ENCODE measurements at places on chromosomes 1 and 21.
A peak's percentile ranks its signal among the peaks of the same experiment; 100 is the strongest.

GRCh38 chr1:59218521-59219236 lies 78.2 kb upstream of the FGGY start:
- H3K27me3 ChIP-seq, result no peaks in the 10 kb centered on the region
- DNase-seq, result no peak
- H3K36me3 ChIP-seq, result no peaks in the 10 kb centered on the region

- no peaks in the 10 kb centered on the region for H3K27me3 ChIP-seq
- no peaks in the 10 kb centered on the region for H3K4me1 ChIP-seq
- no peak overlapping the region for H3K4me3 ChIP-seq
- no peak for DNase-seq
- no peaks in the 10 kb centered on the region for H3K36me3 ChIP-seq
- H3K27ac ChIP-seq, result no peak overlapping the region
Observed at GRCh38 chr1:232468249-232468648, 161.7 kb downstream of the SIPA1L2 start.

GRCh38 chr1:67536957-67537666 lies 106.9 kb upstream of the SERBP1 start:
- H3K4me1 ChIP-seq, result no peaks in the 10 kb centered on the region
- H3K27me3 ChIP-seq, result no peaks in the 10 kb centered on the region
- no peaks in the 10 kb centered on the region for H3K36me3 ChIP-seq
- no peak overlapping the region for H3K27ac ChIP-seq
- no peak for DNase-seq

DNA sequence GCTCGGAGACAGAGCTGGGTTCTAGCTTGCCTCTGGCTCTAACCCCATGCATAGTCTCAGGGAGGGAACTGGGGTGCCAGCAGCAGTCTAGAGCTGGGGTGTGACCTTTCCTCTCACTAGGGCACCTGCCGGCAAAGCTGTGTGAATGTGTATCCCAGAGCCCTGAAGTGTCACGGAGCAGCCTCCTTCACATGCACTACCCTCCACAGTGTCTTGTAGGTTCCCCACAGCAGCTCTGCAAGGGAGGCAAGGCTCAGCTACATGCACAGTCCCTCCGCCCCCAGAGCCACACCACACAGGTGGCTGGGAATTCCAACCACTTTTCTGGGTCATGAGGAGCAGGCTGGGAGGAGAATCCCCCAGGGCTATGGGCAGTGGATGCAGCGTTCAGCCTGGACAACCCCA lies 7.7 kb upstream of the HPCA start:
- H3K4me3 ChIP-seq, result no peak overlapping the region
- peaks cover 4% of the 10 kb centered on the region for H3K4me1 ChIP-seq
- H3K36me3 ChIP-seq, result no peaks in the 10 kb centered on the region
- no peak overlapping the region for H3K27ac ChIP-seq
- DNase-seq, result no peak

- DNase-seq, result no peak
- H3K27ac ChIP-seq, result no peak overlapping the region
- no peaks in the 10 kb centered on the region for H3K27me3 ChIP-seq
- H3K4me1 ChIP-seq, result no peaks in the 10 kb centered on the region
- no peak overlapping the region for H3K4me3 ChIP-seq
Observed at GRCh38 chr1:119038363-119038762, 50.2 kb upstream of the TBX15 start.

- no peaks in the 10 kb centered on the region for H3K4me1 ChIP-seq
- DNase-seq, result no peak
- H3K27ac ChIP-seq, result no peak overlapping the region
- H3K4me3 ChIP-seq, result no peak overlapping the region
Observed at GRCh38 chr1:181479137-181479745, 4.1 kb upstream of the CACNA1E start.

DNA sequence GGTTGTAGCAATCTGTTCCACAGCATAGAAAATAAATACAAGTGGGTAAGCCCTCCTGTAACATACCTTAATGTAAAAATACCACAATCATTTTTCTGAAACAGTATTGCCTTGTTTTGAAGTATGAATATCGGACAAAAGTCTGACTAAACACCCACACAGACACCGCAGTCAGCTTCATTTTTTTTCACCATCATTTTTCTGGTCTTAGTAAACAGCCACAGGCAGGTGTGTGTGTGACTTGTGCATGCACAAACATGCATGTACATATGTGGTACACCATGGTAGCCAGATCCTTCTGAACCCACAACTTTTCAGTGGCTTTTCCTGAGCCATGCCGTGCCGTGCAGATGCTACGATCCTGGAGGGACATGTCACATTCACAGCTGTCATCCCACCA lies 261.7 kb downstream of the PCP4 start:
- no peak overlapping the region for H3K27ac ChIP-seq
- no peaks in the 10 kb centered on the region for H3K27me3 ChIP-seq
- H3K36me3 ChIP-seq, result no peaks in the 10 kb centered on the region
- DNase-seq, result no peak

DNA sequence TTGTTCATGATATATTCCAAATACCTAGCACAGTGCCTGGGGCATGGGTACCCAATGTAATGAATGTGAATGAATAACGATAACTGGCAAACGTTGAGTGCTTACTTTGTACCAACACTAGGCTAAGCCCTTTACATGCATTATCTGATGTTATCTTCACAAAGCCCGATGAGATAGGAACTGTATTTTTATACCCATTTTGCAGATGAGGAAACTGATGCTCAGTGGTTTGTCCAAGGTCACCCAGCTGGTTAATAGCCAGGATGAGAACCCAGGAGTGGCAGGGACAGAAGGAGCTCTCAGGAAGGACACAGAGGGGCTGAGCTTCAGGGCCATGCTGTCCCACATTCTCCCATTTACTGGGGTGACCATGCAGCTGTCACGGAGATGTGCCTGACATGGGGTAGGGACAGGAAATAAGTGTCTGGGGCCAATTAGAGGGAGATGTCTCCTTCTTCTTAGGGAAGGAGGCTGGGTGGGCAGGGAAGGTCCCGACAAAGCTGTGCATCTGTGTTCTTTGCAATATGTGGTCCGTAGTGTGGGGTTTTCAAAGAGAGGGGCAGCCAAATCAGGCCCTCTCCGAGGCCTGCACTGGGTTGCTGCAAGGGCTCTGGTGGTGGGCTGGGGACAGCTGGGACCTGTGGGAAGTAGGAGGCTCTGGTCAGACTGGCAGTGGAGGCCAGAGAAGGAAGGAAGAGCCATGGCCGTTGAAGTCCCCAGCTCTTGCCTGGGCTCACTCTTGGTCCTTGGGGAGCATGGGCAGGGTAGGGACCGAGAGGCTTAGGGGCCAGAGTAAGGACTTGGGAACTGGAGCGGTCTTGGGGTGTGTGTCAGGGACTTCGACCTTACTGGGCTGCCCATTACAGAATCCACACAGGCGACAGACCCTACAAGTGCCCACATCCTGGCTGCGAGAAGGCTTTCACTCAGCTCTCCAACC lies 26.6 kb downstream of the A3GALT2 start:
- no peak overlapping the region for H3K4me3 ChIP-seq
- H3K27me3 ChIP-seq, result no peaks in the 10 kb centered on the region
- DNase-seq, result no peak

DNA sequence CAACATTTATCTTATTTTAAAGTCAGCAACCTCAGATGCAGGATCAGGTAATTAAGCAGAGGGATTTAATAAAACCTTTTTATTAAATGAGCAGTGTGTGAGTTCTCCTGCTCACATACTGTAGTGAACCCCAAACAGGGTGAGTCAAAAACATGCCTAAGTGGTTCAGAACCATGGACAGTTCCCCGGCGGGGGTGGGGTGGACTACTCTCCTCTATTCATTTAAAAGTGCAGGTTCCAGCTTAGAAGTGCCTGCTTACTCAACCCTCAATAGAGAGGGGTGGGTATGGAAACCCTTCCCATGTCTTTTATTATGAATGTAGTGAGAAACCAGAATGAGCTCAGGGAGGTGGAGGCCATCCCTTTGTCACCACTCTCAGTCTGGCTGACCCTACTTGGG lies 397.9 kb downstream of the HHAT start:
- H3K27ac ChIP-seq, result no peak overlapping the region
- H3K27me3 ChIP-seq, result no peaks in the 10 kb centered on the region
- DNase-seq, result peak; percentile 18
- H3K36me3 ChIP-seq, result no peaks in the 10 kb centered on the region

GRCh38 chr1:3174487-3175247 lies 105.7 kb downstream of the PRDM16 start:
- no peaks in the 10 kb centered on the region for H3K36me3 ChIP-seq
- H3K4me1 ChIP-seq, result peaks cover 8% of the 10 kb centered on the region
- no peak overlapping the region for H3K4me3 ChIP-seq
- peaks cover 25% of the 10 kb centered on the region for H3K27me3 ChIP-seq

DNA sequence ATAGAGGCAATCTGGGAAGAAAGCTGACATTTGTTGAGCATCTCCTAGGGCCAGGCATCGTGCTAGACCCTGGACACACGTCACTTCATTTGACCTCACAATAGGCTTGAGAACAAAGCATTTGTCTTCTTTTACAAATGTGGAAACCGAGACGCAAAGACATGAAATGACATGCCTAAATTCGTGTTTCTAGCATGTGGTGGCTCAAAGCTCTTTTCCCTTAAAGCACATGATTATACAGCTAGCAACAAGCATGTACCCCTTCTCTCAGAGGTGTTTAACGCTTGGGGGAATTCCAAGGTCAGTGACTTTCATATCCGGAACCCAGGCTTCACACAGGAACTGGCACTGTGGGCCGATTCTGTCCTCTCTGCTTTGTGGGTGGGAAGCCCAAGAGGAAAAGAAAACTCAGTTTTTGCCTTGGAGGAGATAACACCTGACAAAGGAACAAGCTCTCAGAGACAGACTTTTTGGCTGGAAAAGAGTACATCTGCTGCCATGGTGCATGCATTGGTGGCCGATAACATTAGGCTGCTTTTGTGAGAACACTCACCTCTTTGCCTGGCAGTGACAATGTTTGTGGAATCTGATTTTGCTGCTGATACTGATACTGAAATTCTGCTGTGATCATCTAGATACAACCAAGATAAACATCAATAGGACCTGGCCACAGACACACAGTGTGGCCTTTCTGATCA lies 15.4 kb upstream of the CD2 start:
- no peak overlapping the region for H3K4me3 ChIP-seq
- no peaks in the 10 kb centered on the region for H3K27me3 ChIP-seq
- H3K36me3 ChIP-seq, result no peaks in the 10 kb centered on the region
- H3K27ac ChIP-seq, result peak overlapping the region; percentile 92

DNA sequence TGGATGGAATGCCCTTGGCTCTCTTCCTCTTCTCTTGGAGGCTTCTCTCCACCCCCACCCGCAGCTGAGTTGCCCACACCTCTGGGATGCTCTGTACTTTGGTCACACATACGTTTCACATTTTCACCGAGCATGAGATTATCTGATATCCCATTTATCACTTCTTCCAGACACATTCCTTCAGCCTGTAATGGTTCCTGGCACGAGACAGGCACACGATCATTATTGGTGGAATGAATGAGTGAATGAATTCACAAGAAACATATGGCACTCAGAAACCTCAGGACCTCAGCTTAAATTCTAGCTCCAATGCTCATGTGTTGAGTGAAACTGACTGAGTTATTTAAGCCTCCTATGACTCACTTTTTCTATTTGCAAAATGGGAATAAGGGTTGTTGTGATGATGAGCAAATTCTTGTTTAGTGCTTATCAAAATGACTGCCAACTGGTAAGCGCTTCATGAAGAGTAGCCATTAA lies 242.7 kb upstream of the JUN start:
- H3K27ac ChIP-seq, result no peak overlapping the region
- no peak overlapping the region for H3K4me3 ChIP-seq
- H3K36me3 ChIP-seq, result no peaks in the 10 kb centered on the region
- no peak for DNase-seq

GRCh38 chr1:111504097-111504496 lies 664 bp upstream of the ADORA3 start:
- peaks cover 23% of the 10 kb centered on the region for H3K4me1 ChIP-seq
- H3K4me3 ChIP-seq, result no peak overlapping the region
- H3K27ac ChIP-seq, result no peak overlapping the region
- H3K36me3 ChIP-seq, result no peaks in the 10 kb centered on the region
- no peak for DNase-seq

GRCh38 chr1:80594013-80594412 lies 1206.7 kb upstream of the ADGRL2 start:
- no peak for DNase-seq
- H3K36me3 ChIP-seq, result no peaks in the 10 kb centered on the region
- H3K4me3 ChIP-seq, result no peak overlapping the region
- no peaks in the 10 kb centered on the region for H3K27me3 ChIP-seq

DNA sequence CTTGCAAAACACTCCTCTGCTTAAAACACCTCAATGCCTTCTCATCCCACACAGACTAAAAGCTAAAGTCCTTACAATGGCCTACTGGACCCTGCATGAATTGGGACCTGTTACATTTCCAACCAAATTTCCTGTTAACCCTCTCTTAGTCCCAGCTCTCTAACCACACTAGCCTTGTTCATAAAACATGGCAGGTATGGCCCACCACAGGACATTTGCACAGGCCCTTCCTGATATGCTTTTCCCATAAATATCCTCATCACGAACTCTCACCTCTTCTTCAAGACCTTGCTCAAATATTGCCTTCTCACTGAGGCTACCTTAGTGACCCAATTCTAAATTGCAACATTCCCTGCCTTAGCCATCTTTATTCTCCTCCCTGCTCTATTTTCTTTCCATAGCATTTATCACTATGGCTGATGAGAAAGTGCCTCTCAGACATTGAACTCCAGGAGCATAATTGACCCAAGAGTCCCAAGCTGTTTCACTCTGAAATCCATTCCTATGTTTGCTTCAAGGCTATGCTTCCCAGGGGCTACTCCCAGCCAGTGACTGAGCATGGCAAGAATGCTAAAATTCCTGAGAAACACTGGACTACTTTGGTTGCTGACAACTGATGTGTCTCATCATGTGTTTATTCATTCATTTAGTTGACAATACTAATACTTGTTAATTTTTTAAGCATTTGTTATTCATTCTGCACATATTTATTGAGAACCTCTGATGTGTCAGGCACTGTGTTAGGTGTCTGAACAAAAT lies 2.7 kb upstream of the PALMD start:
- H3K4me3 ChIP-seq, result no peak overlapping the region
- H3K27ac ChIP-seq, result no peak overlapping the region
- DNase-seq, result no peak
- H3K36me3 ChIP-seq, result no peaks in the 10 kb centered on the region
- no peaks in the 10 kb centered on the region for H3K4me1 ChIP-seq
- no peaks in the 10 kb centered on the region for H3K27me3 ChIP-seq

DNA sequence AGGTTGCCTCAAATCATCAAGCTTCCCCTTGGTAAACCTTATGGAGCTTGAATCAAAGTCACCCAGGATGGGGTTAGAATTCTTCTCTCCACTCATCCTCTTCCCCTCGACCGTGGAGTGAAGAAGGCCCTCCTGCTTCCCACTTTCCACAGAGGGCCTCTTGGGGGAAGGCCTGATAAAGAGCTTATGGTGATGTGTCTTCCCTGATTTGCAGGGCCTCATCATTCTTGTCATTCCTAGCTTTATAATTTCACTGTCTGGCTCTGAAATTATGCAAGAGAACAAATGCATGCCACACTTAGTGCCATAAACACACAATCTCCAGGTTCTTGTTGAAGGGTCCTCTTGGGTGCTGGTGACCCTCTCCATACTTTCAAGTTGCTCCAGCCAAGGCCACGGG lies 101.2 kb downstream of the HMGB4 start:
- H3K4me1 ChIP-seq, result no peaks in the 10 kb centered on the region
- no peak overlapping the region for H3K27ac ChIP-seq
- H3K27me3 ChIP-seq, result no peaks in the 10 kb centered on the region
- H3K36me3 ChIP-seq, result no peaks in the 10 kb centered on the region
- no peak overlapping the region for H3K4me3 ChIP-seq
- DNase-seq, result no peak
